ENCODE measurements at places on chromosomes 1 and 21.

- no peak for DNase-seq
Observed at GRCh38 chr1:30675761-30676160, 47.6 kb downstream of the MATN1 start.

DNA sequence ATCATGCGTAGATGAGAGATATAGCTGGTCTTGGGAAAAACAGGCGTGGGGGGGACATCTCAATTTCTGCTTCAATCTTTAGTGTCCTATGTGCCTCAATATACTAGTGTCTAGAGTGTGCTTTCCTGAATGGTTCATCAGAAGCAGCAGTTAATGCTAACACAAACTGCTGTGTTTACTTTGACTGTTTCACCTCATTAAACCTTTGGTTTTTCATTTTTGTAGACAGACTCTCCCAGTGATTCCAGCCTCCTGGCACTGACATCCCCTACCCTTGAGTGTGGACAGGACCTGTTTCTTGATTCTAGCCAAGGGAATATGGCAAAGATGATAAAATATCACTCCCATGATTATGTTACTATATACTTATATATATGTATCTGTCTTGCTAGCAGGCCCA is 37.6 kb downstream of the ZYG11A start:
- DNase-seq: no peak

DNA sequence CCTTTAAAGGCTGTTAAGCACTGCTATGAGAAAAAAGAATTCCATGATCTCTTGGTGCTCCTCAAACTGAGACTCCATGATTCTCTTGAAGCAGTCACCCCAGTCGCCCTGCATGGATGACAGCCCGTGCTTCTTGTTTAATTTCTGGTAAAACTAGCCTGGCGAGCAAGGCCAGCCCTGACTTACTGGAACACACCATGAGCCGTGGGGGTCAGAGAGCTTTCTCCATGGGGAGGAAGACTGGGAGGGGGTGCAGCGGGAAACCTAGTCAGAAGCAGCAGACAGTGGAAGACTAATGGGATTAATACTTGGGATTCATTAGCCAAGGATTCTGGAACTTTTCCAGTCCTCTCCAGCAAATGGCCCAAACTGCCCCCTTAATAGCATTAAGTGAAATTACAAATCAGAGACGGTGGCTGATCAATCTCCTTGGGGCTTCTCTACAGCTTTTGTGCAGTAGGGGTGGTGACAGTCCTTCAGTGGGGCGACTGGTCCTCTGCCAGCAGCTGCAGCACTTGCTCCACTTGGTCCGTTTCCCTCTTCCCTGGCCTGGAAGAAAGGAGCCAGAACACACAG is 57.2 kb upstream of the LRRN2 start:
- no peak for DNase-seq

- no peak for DNase-seq
Observed at GRCh38 chr1:14897997-14898645, 255.4 kb upstream of the TMEM51 start.

- no peak for DNase-seq
Observed at GRCh38 chr1:210587566-210587965, 258.9 kb downstream of the HHAT start.

- no peak for DNase-seq
Observed at GRCh38 chr1:185969524-185969991, 235.4 kb downstream of the HMCN1 start.

DNA sequence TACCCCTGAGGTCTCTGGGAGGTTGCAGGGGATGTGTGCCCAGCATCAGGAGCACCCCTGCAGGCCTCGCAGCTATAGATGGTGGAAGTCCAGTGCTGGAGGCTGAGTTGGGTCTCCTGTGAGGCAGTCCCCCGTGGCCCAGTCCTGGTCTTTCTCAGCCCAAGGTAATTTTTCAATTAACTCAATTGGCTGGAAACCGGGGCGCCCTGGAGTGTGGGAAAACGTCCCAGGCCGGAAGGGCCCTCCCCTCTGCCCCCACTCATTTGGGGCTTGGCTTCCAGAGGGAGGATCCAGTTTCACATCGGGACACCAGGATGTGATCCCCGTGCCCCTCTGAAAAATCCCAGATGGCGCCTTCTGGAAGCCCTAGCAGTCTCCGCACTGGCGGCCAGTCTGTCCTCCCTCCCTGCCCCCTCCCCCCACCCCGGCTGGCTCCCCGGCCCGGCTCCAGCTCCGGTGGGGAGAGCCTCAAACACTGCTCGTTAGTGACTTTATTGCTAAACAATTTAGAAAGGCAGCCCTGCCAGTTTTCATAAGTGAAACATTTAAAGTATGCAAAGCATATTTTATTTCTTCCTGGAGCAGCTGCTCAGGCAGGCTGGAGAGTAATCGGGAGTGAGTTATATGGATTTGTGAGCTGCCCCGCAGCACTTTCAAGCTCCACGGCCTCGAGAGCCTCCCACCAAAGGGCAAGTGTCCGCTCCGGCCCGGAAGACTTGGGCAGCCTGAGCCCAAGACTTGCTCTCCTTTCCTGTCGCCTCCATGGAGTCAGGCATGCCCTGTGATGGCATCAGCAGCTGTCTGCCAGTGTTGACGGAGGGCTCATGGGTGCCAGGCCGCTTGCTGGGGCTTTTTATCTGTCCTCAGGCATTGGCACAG is 208.2 kb upstream of the TMEM51 start:
- no peak for DNase-seq

GRCh38 chr1:168180148-168180524 is 1.4 kb downstream of the TIPRL start:
- DNase-seq: peak; percentile 20

DNA sequence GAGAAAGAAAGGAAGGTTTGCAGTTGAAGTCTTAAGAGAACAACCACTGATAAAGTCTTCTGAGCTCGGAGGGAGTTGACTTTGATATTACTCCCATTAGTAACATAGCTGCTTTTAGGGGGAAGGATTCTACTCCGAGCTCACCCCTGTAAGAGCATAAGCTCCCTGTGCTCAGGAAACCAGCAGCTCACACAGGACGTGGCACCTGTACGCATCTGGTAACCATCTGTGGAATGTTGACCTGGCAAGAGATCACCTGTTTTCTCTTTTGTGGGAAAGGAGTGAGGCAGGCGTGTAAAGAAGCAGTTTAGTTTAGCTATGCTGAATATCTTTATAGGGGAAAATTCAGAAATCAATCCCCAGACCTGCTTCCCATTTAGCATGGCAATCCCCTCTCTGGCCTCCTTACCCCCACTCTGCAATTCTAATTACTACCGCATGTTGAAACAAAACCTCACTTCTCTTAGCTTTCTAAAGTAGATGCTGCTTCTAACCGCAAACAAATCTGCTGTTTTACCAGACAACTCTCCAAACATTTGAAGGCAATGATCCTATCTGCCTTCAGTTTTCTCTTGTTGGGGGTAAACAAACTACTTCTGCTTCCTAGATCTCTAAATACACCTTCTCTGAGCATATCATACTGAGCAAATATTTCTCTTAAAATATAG is 121.8 kb upstream of the KCNK1 start:
- no peak for DNase-seq

DNA sequence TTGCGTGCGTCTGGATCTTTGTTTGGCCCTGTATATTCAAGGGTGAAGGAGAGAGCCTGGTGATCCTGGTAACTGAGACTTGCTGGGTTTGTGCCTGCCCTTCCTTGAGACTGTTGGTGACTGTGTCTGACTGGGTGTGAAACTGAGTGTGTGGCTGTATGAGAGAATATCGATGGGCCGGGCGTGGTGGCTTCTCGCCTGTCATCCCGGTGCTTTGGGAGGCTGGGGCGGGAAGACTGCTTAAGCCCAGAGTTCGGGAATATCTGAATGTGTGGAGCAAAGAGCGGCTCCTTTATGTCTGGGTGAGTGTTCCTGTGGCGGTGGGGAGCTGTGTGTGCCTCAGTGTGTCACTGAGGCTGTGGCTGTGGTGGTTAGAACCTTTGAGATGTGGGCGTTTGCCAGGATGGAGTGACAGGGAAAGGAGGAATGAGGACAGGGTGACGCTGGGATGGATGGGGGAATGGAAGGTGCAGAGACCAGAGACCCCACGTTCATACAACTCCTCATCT is 2.7 kb upstream of the MARCKSL1 start:
- no peak for DNase-seq

DNA sequence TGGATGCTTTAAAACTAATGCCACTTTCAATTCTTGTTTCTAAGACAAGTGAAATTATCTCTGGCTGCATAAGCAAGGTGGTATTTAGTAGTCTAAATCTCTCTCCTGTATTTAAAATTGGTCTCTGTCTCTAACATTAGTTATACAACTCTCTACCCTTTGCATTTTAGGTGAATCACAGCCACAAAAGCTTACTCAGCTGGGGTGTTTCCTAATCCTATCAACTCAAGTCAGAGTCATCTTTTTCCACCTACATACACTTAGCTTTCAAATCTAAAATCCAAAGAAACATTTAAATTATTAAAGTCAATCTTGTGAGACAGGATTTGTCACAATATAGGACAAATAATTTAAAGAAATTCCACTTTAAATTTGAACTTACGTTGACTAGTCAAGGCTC is 255.1 kb upstream of the CXADR start:
- no peak for DNase-seq

- DNase-seq: no peak
Observed at GRCh38 chr1:219265026-219265515, 91.4 kb downstream of the LYPLAL1 start.

GRCh38 chr1:85571181-85571759 is 9.3 kb upstream of the CCN1 start:
- DNase-seq: no peak

DNA sequence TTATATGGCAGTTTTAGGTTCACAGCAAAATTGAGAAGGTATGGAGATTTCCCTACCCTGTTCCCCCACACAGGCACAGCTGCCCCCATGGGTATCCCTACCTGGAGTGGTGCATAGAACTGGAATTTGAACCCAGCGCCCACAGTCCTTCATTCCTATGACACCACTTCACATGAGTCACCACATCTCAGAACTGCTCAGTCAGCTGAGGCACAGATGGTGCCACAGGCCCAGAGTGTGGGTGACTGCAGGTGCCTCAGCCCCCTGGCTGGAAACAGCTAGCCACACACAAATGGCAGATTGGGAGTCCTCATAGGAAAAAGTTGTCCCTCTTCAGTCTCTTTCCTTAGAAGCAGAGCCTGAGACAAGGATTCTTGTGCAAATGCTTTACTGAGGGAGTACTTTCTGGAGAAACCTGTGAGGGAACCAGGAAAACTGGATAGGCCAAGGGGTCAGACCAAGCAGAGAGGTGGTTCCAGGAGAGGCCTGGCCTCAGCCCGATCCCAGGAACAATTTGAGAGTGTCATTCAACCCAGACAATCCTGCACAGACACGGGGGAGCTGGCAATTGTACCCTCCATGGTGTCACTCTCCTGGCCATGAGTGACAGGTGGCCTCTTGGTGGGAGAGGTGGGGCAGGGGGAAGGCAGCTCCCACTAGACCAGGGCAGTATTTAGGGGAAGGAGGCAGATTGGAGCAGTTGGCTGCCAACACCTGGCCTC is 6.9 kb downstream of the PLA2G2D start:
- DNase-seq: no peak

DNA sequence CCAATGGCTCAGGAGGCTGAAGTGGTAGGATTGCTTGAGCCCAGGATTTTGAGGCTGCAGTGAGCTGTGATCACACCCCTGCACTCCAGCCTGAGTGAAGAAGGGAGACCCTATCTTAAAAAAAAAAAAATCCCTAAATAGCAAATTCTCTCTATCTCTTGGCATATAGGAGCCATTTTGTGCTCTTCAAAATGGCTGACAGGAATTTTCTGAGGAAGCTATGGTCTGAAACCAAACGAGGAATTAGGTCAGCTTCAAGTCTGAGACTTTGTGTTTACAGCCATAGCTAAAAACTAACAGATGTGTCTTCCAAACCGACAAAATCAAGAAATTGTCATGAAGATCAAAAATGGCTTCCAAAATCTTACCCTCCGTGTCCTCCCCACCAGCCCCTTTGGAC is 10.6 kb downstream of the CD247 start:
- DNase-seq: no peak

- no peak for DNase-seq
Observed at GRCh38 chr1:88001460-88001859, 672.8 kb downstream of the LMO4 start.

DNA sequence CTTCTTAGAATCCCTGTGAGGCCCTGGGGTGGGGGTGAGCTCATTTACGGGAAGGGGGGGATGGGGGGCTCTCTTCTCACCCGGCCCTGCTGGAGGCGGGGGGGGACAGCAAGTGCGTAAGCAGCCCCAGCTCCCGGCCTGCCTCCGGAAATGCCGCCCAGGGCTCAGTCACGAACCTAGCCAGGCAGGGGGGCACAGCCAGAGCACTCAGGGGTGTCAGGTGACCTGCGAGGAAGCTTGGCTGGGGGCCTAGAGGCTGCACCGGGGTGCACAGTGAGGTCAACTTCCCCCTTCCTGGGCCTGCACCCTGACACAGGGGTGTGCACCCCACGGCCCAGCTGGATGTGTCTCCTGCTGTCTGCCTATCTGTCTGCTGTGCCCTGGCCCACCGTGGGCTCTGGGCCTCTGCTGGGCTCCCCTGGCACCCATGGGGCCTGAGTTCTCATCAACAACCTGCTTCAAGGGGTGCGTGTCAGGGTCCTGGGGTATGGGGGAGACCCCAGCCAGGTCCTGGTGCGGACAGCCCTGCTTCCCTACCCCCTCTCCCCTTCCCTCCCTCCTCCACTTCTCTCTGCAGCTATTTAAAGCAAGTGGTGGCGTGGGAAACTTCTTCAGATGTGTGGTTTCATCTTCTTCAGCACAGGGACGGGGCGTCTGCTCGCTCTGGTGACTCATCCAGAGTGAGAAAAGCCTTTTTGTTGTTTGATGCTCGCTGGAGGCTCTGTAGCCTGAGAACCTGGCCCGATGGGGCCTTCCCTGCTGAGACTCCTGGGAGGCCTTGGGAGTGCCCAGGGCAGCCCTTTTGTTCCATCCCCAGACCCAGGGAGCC is 92.5 kb upstream of the RUNX3 start:
- peak; percentile 96 for DNase-seq

GRCh38 chr1:32405672-32406467 is 11.6 kb upstream of the BSDC1 start:
- DNase-seq: no peak

GRCh38 chr1:16614361-16615252 is 1.2 kb upstream of the NBPF1 start:
- DNase-seq: peak; percentile 19

GRCh38 chr1:160428053-160428452 is 27.7 kb downstream of the VANGL2 start:
- no peak for DNase-seq

Measured in activated CD4-positive, alpha-beta T cell treated with anti-CD3 and anti-CD28 coated beads, Interleukin-2, amount 10 ng/mL, durations not matched to agents 7 days and 5 days (primary cell).